ENCODE measurements at places on chromosomes 4 and X. TPM values are rescaled to one million over a fixed set of nuclear protein-coding genes. Genes with fewer than 3 reads are reported as not detected.
A peak's percentile ranks its signal among the peaks of the same experiment; 100 is the strongest.

- no peaks in the 10 kb centered on the region for H3K4me1 ChIP-seq
- no peaks in the 10 kb centered on the region for H3K36me3 ChIP-seq
- DNase-seq: no peak
- no peaks in the 10 kb centered on the region for H3K27me3 ChIP-seq
Measured at GRCh38 chr4:72857216-72857615, 212.3 kb downstream of the COX18 start.

The MAGEE2 gene
- total RNA-seq: not detected

GRCh38 chrX:147741776-147742175 lies 169.9 kb upstream of the FMR1 start:
- H3K4me3 ChIP-seq: no peak overlapping the region
- DNase-seq: no peak
- no peaks in the 10 kb centered on the region for H3K36me3 ChIP-seq
- H3K4me1 ChIP-seq: no peaks in the 10 kb centered on the region

The PAGE2 gene
- total RNA-seq: not detected

The HPSE gene
- 4.9 TPM for total RNA-seq

- peaks cover 13% of the 10 kb centered on the region for H3K4me1 ChIP-seq
- no peak overlapping the region for H3K4me3 ChIP-seq
- H3K27me3 ChIP-seq: no peaks in the 10 kb centered on the region
- peak overlapping the region; percentile 51 for H3K27ac ChIP-seq
Measured at GRCh38 chrX:38816155-38816554, 14.9 kb downstream of the MID1IP1 start.

- no peaks in the 10 kb centered on the region for H3K4me1 ChIP-seq
- H3K36me3 ChIP-seq: no peaks in the 10 kb centered on the region
- H3K4me3 ChIP-seq: no peak overlapping the region
- H3K27ac ChIP-seq: no peak overlapping the region
- no peaks in the 10 kb centered on the region for H3K27me3 ChIP-seq
Measured at GRCh38 chr4:84432713-84433112, 66.4 kb downstream of the NKX6-1 start.

The RBMXL3 gene
- total RNA-seq: not detected

DNA sequence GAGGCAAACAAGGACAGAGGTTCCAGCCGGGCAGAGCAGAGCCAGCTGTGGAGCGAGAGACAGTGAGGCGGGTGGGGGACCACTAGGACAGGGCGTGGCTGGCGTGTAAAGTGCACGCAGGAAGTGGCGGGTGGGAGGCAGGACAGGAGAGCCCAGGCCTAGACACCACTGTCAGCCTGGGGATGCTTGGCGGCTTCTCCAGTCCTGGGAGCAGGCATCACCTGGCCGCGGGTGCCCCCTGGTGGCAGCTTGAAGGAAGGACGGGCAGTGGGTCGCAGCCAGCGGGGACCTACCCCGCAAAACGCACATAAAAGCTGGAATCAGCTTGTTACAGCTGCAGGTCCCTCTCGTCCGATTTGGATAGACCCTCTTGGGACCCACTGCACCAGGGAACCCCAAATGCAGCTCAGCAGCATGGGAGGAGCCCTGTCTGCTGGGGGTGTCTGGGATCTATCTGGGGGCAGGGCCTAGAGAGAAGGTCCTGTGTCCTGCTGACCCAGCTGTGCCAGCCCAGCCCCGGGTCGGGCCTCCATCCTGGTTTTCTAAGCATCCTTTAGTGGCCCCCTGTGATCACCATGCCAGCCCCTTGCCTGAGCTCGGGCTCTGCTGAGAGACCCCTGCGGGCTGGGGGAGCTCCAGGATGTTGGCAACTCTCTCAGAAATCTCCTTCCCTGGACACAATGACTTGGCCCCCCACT lies 57.7 kb downstream of the WFS1 start:
- no peaks in the 10 kb centered on the region for H3K4me1 ChIP-seq
- DNase-seq: peak; percentile 92
- H3K4me3 ChIP-seq: no peak overlapping the region
- H3K36me3 ChIP-seq: no peaks in the 10 kb centered on the region
- H3K27me3 ChIP-seq: peaks cover 5% of the 10 kb centered on the region

The SGCB gene
- 16.3 TPM for total RNA-seq

The F11 gene
- total RNA-seq: not detected

GRCh38 chrX:70336767-70337166 lies 46.9 kb downstream of the KIF4A start:
- H3K36me3 ChIP-seq: no peaks in the 10 kb centered on the region
- no peak for DNase-seq
- H3K4me3 ChIP-seq: no peak overlapping the region

The TMEM35A gene
- total RNA-seq: 3.9 TPM

GRCh38 chr4:83231620-83232076 lies 53.0 kb downstream of the COQ2 start:
- no peak overlapping the region for H3K27ac ChIP-seq
- no peaks in the 10 kb centered on the region for H3K36me3 ChIP-seq
- no peak overlapping the region for H3K4me3 ChIP-seq
- DNase-seq: no peak
- H3K27me3 ChIP-seq: no peaks in the 10 kb centered on the region

The CXorf49 gene
- total RNA-seq: not detected

GRCh38 chr4:34181311-34181841 lies 2062.9 kb downstream of the ARAP2 start:
- no peak overlapping the region for H3K4me3 ChIP-seq
- H3K36me3 ChIP-seq: no peaks in the 10 kb centered on the region
- H3K4me1 ChIP-seq: no peaks in the 10 kb centered on the region
- no peak for DNase-seq
- no peaks in the 10 kb centered on the region for H3K27me3 ChIP-seq

GRCh38 chrX:46704767-46705386 lies 54.0 kb downstream of the SLC9A7 start:
- H3K27ac ChIP-seq: no peak overlapping the region
- no peak for DNase-seq
- no peak overlapping the region for H3K4me3 ChIP-seq
- no peaks in the 10 kb centered on the region for H3K4me1 ChIP-seq

The GNRHR gene
- not detected for total RNA-seq

The WDR44 gene
- 22.2 TPM for total RNA-seq

The NAP1L2 gene
- 0.87 TPM for total RNA-seq

- no peak overlapping the region for H3K27ac ChIP-seq
- no peak overlapping the region for H3K4me3 ChIP-seq
- peaks cover 12% of the 10 kb centered on the region for H3K36me3 ChIP-seq
- no peaks in the 10 kb centered on the region for H3K27me3 ChIP-seq
Measured at GRCh38 chrX:136689436-136689835, 41.5 kb downstream of the CD40LG start.

The SCOC gene
- 75.5 TPM for total RNA-seq

The MND1 gene
- not detected for total RNA-seq

- no peak overlapping the region for H3K4me3 ChIP-seq
- H3K36me3 ChIP-seq: peaks cover 10% of the 10 kb centered on the region
- peaks cover 6% of the 10 kb centered on the region for H3K4me1 ChIP-seq
- H3K27me3 ChIP-seq: no peaks in the 10 kb centered on the region
- DNase-seq: no peak
Measured at GRCh38 chr4:101183221-101183620, 164.1 kb downstream of the PPP3CA start.

- no peaks in the 10 kb centered on the region for H3K4me1 ChIP-seq
- no peak for DNase-seq
- H3K27me3 ChIP-seq: no peaks in the 10 kb centered on the region
- H3K36me3 ChIP-seq: no peaks in the 10 kb centered on the region
Measured at GRCh38 chr4:142416121-142416520, 430.0 kb downstream of the INPP4B start.
